ENCODE measurements at places on chromosomes 4 and X.

DNA sequence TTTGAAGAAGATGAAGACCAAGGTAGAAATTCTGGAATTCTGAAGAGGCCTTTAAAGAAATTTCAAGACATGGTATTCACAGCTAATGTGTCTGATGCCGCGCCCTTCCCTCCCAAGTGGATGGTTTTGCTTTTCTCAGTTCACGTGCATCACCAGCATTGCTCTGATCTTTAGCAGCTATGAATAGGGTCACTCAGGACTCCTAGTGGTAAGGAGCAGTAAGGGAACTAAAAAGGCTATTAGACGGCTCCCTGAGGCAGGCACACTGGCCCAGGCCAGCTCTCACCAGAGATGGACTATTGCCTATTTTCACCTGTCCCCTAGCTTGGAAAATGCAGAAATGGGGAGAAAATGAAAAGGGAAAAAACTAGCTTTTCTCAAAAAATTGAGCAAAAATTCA lies 447.5 kb upstream of the RASGEF1B start:
- DNase-seq: no peak

DNA sequence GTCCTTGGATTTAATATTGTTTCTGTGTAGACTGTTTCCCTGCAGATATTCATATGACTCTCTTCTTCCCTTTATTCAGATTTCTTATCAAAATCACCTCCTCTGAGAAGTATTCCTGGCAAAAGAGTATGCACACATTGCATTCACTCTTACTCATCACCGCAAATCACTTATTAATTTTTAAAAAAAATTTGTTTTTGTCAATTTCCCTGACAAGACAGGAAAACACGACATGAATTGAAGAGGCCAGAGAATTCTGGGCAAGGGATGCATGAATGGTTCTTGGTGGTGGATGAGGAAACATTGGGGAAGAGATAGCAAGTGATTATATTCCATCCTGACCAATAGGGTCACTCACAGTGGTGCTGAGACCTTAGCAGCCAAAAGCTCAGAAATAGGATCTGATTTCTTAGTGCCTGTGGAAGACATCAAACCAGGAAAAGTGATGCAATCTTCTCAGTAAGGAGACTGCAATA lies 522.5 kb upstream of the AGA start:
- no peak for DNase-seq

DNA sequence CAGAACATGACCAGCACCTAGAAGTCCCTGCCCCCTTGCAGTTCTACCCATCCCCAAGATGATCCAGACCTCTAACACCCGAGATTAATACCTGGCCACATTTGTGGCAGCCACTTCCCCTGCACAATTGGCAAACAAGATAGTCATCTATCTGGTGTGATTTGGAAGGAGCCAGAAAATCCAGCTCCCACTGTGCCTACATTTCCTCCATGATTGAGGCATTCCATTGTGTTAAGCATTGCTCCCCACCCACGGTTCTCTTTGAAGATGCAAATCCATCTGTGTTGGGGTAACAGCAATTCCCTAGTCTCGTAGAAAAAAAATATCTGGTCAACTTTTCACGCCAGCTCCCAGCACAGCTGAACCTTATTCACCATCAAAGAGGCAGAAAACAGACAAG lies 405.0 kb downstream of the BCOR start:
- no peak for DNase-seq

DNA sequence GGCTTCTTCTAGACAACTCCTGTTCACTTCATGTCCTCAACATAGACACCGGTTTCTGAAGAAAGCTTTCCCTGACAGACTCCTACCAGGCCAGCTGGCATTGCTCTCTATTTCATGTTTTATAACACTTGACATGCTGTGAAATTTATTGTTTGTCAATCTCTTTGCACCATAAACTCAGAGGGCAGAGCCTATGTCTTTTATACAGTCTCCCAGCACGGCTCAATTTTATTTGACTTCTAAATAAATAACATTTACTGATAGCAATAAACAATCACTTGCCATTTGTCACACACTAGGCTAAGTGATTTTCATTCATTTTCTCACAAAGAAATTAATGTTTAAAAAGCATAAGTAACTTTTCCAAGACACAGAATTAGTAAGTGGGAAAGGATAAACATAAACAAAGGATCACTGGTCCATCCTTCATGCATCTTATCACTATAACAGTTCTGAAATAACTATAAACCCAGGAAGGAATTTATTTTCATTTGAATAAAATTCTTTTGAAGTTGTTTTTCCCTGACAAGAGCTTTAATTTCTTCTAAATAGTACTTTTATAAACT lies 577.6 kb downstream of the TECRL start:
- DNase-seq: no peak

DNA sequence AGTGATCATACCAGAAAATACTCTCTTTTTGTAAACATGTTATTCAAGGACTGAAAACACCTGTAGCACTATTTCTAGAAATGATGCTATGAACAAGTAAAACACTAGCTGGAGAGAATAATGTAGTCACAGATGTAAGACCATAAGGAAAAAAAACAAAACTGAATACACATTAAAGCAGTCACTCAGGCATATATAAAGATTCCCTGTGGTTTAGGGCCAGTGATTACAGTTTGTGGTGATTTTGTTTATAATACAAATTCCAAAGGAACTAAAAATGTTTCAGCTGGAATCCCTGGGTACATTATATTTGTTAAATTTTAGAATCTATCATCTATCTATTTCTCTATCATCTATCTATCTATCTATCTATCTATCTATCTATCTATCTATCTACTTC lies 777.8 kb upstream of the FRG1 start:
- no peak for DNase-seq

GRCh38 chr4:19496756-19497155 lies 754.9 kb upstream of the SLIT2 start:
- no peak for DNase-seq

DNA sequence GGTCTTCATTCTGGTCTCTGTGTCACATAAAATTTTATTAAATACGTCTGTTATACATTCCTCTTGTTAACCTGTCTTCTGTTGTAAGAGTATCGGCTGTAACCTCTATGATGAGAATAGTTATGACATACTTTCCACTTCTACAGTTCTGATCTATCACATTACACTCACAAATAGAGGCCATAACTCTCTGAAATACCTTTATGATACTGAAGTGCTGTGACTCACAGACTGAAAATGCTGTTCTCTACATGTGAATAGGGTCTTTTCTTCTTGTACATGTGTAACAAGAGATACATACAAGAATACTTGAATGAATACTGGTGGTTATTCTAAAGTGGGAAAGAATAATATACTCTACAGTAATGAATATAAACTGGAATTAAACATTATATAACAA lies 1047.6 kb downstream of the TECRL start:
- no peak for DNase-seq

DNA sequence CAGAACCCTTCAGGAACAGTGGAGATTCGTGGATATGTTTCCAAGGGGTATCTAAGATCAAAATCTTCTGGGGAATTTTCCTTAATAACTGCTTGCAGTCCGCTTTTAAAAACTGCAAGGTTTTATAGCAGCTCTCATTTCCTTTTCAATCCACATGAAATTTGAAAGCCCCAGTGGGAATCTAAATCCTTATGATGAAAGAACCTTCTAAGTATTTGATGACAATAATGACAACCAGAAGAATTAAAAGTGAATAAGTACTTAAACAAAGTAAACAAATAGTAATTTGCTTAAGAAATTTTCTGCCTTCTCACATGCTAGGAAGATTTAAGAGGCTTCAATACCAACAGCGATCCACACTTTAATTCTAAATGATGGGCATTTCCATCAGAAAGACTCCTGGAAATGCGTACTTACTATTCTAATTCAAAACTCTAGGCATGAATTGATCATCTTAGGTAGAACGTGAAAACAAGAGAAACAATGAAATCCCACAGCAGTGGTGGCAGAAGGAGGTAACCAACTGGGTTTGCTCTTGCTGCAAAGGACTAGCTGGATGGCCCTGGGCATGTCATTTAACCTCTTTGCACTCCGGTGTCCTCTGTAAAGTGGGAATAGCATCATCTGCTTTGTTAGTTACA lies 37.6 kb upstream of the S100G start:
- no peak for DNase-seq

DNA sequence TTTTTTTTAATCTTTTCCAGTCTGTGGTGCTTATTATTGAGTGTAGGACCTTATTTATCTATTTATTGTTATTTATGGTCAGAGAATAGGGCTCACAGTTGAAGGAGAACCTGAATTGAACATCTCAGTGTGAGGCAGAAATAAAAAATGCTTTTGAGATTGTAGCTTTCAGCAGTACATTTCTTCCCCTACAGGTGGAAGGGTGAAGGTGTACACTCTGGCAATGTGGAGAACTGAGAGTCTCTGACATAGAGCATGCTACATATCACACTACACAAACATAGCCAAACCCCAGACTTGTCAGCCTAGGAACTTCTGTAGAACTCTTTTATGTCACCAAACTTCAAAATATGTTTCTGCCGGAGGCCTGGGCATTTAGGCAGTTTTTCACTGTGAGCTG lies 140.2 kb downstream of the STIM2 start:
- DNase-seq: no peak

GRCh38 chr4:79688691-79689090 lies 280.7 kb upstream of the GK2 start:
- DNase-seq: no peak

DNA sequence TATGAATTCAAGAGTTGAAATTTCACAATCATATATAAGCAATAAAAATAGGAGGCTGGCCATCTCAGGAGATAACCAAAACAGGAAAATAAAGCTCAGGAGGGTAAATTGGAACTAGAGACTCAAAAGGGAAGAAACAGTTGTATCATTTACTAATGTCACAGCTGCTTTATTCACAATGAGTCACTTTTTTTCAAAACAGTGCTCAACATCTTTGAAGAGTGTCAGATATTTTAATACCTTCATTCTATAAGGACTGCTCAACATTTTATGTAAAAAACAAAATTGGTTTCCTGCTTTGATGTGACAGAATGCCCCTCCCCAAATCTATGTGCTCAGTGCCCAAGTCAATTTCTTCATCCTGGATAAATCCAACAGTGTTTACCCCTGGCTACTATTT lies 97.7 kb downstream of the DDX60 start:
- no peak for DNase-seq

GRCh38 chr4:80184825-80185756 lies 12.2 kb upstream of the PRDM8 start:
- no peak for DNase-seq

DNA sequence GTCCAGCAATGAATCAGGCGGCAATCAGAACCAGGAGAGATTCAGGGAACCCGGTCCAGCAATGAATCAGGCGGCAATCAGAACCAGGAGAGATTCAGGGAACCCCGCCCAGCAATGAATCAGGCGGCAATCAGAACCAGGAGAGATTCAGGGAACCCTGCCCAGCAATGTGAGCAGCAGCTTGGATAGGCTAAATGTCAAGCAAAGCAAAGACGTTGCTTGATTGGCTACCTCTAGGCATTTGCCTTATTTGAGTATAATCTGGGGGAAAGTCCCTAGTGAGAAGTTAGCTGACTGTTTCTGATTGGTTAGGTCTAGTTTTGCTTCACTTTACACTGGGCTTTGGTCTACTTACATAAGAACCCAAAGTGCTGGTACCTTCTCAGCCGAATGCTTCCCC lies 1212.2 kb upstream of the TENM3 start:
- DNase-seq: no peak

DNA sequence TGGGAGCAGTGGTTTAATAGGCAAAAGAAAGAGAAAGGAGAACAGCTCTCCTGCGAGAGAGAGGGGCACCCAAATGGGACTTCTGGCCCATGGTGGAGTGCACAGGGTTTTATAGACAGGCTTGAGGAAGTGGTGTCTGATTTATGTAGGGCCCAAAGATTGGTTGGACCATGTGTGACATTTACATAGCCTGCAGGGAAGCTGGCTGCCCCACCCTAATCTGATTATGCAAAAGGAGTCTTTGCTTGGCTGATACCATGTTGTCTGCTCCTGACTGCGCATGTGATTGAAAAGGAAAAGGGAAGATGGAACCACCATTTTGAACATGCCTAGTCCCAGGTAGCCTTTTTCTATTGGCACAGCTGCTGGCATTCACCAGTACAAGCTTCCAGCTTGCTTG lies 100.0 kb upstream of the DIPK2B start:
- DNase-seq: no peak

DNA sequence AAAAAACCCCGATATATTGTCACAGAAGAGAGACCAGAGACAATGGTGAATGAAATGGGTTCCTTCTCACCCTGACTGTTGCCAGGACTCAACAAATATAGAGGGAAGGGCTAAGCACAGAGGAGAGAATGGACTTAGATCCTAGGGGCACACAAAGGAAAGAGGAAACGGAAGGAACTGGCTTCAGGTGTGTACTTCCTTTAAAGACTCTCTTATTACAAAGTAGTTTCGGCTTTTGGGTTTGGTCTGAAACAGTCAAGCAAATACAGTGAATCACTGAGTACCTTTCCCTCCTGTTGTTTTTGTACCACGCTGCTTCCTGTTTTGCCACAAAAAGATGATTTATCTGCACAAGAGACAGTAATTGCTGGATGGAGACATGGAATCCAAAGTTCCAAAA lies 46.1 kb upstream of the S100G start:
- no peak for DNase-seq

GRCh38 chrX:2697741-2698299 lies 6.7 kb downstream of the CD99 start:
- DNase-seq: no peak

- DNase-seq: no peak
Measured at GRCh38 chr4:23297327-23297726, 592.5 kb downstream of the PPARGC1A start.

DNA sequence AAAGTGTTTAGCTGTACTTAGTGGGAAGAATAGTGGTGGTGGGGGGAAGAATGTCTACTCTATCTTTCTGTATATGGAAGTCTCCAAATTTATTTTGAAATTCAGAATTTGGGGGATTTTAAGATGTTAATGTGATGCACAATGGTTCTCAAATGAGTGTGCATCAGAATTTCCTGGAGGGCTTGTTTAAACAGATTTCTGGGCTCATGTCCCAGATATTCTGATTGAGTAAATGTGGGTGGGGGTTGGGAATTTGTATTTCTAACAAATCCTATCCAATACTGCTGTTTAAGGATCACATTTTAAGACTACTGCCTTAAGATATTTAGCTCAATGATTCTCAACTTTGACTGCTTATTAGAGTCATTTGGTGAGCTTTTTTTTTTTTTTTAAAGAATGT lies 15.1 kb upstream of the INTS6L start:
- no peak for DNase-seq

DNA sequence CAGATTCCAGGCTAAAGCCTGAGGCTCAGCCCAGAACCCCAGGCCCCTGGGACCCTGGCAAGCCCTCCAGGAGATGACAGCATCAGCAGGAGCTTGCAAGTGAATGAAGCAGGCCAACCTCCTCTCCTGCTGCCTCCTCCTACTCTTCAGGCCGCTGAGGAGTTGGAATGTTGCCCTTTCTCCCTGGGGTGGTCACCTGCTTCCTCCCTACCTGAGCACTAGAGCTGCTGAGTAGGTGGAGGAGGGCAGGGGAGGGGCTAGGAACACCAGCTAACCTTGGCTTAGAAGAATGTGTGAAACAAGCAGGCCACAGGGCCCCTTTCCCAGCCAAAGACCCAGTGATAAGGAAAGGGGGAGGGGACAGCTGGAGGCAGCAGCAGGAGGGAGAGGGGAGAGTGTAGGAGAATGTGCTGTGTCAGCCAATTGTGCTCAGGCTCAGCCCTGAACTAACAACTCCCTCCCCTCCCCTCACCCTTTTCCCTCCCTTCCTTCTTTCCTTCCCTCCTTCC lies 58.0 kb downstream of the PJA1 start:
- no peak for DNase-seq

GRCh38 chrX:151153086-151153485 lies 23.3 kb upstream of the GPR50 start:
- no peak for DNase-seq

- DNase-seq: no peak
Measured at GRCh38 chrX:3393581-3394111, 47.2 kb upstream of the MXRA5 start.
